ENCODE measurements at places on chromosomes 5 and 9.

DNA sequence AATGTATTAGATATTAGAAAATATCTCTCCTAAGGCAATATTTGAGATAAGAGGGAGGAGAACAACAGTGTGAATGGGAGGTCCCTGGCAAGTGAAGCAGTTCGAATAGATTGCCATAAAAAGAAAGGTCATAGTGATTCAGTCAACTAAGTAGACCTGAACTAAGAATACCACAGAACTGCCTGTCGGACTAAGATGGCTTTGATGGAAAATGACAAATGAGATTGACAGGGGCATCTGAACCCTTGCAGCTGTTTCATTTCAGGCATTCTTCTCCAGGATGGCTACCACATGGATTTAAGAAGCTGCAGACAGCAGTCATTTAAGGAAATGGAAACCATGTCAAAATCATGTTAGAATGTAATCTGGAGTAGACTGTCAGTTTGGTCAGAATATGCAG, 308.4 kb upstream of the MEF2C start:
- DNase-seq, result no peak

DNA sequence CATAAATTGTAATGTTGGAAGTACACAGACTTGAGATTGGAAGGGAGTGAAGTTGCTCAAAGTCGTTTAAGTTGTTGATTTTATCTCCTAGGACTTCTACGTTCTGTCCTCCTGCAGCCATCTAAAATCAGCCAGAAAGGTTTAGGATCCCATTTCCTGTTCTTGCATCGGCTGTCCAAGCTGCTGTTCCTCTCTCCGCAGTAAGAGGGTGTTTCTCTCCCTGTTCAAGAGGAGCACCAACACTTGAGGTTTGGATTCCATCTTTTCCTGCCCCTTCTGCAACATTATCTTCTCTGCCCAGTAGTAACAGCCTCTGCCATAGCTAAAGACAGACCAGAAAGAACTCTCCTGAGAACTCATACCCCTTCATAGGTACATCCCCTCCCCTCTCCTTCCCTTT, 373.4 kb downstream of the GADD45G start:
- DNase-seq, result peak; percentile 44

DNA sequence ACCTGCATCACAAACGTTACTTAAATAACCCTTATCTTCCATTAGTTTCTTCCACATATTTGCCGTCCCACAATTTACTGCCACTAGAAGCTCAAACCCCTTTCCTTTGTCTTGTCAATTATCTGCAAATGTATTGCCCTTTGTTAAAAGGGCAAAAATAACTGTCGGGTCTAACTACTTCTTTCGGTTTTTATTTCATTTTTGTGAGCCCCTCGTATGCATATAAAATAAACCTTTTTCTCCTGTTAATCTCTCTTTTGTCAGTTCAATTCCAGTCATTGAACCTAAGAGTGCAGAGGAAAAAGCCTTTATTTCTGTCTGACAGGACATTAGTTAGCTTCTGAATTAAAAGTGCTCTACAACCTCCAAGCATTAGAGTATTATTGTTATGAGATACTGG, 45.5 kb downstream of the TMEM215 start:
- DNase-seq, result no peak

- peak; percentile 72 for DNase-seq
These were observed 1479.3 kb upstream of the CDH9 start for GRCh38 chr5:28517691-28518090.

- DNase-seq, result no peak
These were observed 583.1 kb downstream of the CCDC171 start for GRCh38 chr9:16135968-16136367.

DNA sequence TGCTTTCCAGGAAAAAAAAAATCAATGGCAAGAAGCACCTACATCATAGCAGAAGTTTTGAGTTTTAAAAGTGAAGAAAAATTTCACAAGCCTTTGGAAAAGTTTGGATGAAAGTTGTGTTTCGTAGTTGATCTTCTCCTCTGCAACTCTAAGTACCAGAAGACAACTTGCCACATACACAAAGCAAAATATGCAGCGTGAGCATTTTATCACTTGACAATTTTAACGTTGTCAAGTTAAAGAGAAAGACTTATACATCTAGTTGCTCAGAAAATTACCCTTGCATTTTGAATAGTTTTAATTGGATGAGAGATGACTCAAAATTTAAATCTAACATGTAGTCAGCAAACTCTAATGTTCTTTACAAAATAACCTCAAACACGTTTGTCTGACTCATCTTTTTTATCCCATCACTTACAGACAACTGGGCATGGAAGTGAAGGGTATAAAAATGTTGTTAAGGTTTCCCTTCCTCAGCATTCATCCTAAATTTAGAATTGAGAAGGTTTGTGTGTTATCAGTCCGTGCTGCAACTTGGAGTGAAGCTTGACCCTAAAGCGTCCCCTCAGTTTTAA, 213.4 kb downstream of the MARCHF11 start:
- DNase-seq, result peak; percentile 9

GRCh38 chr5:111703662-111704061, 53.3 kb downstream of the NREP start:
- no peak for DNase-seq
